Right lung (tissue), 10 donors: ENCODE measurements at places on chromosomes 7 and 10. TPM values are rescaled to one million over a fixed set of nuclear protein-coding genes. Genes with fewer than 3 reads are reported as not detected.

GRCh38 chr7:44978511-44979366, at the start of gene MYO1G:
Gene MYO1G (minus strand): TSS chr7:44979015. CDS start chr7:44978961, 54 bp downstream.
- DNase-seq = no peak

- no peak for DNase-seq
Observed at GRCh38 chr10:30828680-30829079, 199.1 kb upstream of the LYZL2 start.

DNA sequence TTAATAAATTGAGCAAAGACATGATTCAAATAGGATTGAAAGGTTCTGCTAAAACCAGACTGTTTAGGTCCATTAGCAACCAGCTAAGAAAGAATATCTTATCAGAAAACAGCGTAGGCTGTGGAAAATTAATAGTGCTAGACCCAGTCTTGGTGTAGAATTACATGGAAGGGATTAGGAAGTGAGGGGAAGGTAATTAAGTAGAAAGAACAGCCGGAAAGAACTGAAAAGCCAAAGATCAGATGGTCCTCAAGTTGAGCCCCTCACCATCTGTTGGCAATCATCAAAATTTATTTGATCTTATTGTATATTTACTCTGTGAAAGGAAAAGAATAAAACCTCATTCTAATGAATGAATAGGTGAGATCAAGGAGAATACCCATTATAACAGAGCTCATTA, 50.1 kb downstream of the COL1A2 start:
- no peak for DNase-seq

- DNase-seq = no peak
Observed at GRCh38 chr10:74081941-74082718, 68.5 kb downstream of the AP3M1 start.

PRSS2 gene
- polyA plus RNA-seq = not detected

SPDYE2 gene
- polyA plus RNA-seq = 6.1 TPM

GIMAP8 gene
- polyA plus RNA-seq = 28.7 TPM

UNCX gene
- polyA plus RNA-seq = not detected

HYAL4 gene
- polyA plus RNA-seq = 0.04 TPM

GRCh38 chr10:2145926-2146478, 408.7 kb upstream of the ADARB2 start:
- DNase-seq = no peak

NHLRC2 gene
- 25.5 TPM for polyA plus RNA-seq

DNA sequence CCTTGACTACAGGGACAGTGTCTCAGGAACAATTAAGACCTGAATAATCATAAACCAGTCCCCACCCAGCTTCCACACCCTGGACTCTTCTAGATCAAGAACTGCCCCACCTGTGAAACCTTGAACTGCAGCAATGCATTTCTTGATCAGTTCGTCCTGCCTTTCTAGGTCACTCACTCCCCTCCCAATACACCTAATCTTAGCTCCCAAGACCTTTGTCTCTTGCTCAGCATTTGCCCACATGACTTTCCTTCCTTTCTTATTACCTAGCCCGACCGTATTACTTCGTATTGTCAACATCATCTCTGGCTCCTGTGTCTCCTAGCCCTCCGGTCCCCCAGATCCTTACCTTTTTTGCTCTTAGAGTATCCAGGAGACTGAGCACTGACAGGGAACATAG, 5.5 kb upstream of the NAMPT start:
- no peak for DNase-seq

GRCh38 chr10:125135771-125136035, 24.7 kb downstream of the CTBP2 start:
- no peak for DNase-seq

DNA sequence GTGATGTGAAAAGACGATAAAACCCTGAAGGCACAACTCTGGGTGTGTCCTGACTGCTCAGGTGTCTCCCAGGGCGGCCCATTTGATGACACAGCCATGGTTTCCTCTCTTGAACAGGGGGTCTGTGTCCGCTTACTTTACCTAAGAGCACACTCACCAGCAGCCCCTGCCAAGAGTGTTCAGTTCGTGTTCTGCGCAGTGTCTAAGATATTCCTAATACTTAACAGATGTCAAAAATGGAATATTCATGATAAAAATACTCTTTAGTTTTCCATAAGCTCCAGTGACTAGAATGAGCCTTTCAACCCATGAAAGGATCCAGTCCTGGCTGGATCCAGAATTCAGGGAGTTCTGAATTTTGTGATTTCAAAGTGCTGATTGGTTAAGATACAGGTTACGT, 492.4 kb downstream of the TNS3 start:
- no peak for DNase-seq

GRCh38 chr10:97279121-97279815, 13.2 kb downstream of the ARHGAP19 start:
- no peak for DNase-seq

DNA sequence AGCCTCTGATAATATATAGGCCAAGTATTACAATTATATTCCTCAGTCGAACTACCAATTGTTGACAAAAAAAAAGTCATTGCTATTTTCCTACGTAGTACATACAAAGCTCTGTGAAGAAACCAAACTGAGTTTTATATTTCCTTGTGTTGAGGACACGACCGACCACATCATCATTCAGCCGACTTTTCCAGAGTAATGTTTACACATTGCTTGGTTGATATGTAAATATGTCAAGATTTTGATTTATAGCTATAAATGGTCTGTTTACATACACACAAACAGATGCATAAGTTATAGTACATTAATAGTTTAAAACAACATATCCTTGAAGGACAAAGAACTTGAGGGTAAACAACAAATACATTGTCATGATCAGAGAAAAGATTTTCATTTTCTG, 121.5 kb downstream of the CRPPA start:
- DNase-seq = peak; percentile 21

DNA sequence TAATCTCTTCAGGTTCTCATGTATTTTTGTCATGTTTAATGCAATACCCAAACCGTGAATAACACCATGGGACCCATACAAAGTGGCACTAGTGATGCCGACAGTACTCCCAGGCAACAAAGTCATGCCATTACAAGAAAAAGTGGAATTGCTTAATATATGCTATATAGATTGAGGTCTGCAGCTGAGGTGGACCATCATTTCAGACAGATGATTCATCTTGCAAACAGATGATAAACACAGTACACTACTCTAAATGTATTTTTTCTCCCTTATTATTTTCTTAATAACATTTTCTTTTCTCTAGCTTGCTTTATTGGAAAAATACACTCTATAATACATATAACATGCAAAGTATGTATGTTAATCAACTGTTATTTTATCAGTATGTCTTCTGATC, 14.6 kb upstream of the PCDH15 start:
- no peak for DNase-seq

- DNase-seq = no peak
Observed at GRCh38 chr10:121418126-121418777, 180.0 kb downstream of the FGFR2 start.

- peak; percentile 88 for DNase-seq
Observed at GRCh38 chr10:22086730-22087401, 83.3 kb upstream of the DNAJC1 start.

PKD2L1 gene
- 0.23 TPM for polyA plus RNA-seq

- DNase-seq = no peak
Observed at GRCh38 chr10:25867321-25867720, 66.7 kb upstream of the MYO3A start.

- no peak for DNase-seq
Observed at GRCh38 chr10:63522277-63522687, 1.1 kb downstream of the REEP3 start.

SPDYE16 gene
- polyA plus RNA-seq = 4.3 TPM

SFR1 gene
- 10.9 TPM for polyA plus RNA-seq

DNA sequence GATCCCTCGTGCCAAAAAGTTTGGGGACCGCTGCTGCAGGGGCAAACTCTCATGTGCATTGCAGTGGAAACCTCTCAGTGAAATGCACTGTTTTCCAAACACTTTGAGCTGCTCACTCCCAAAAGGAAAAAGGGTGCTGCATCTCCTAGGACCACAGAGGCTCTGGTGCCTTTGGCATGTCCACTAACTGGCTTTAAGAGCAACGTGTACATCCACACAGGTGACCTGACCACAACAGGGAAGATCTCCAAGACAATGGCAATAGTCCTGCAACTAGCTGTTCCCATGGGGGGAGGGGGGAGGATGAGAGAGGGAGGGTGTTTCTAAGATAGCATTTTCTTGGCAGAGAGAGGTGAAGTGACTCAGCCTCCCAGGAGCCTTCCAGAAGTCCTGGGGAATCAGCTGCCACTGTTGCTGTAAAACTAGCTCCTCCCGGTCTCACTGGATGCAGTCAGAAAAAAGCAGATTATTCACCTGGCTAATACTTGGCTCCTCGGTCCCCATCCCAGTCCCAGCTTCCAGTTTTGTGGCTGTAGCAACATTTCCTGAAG, 181.7 kb downstream of the HECW1 start:
- DNase-seq = no peak

- DNase-seq = no peak
Observed at GRCh38 chr10:92284112-92284704, 6.7 kb downstream of the CPEB3 start.

FRG2B gene
- not detected for polyA plus RNA-seq

SUN3 gene
- polyA plus RNA-seq = not detected

DNA sequence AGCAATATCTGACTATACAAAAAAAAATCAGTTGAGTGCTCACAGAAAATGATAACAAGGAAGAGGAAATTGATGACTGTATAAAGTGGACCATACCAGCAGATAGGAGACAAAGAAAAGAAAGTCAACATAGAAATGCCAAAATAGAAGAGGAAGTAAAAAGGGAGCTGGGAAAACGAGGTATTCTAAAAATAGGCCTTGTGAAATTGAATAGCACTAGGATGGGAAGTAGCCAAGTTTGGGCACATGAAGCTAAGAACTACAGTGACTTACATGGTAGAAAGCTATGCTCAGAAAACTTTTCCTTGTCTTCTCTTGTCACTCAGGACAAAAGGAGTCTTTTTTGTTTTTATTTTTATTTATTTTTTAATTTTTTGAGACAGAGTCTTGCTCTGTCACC, 76.2 kb upstream of the APBB1IP start:
- no peak for DNase-seq

DNA sequence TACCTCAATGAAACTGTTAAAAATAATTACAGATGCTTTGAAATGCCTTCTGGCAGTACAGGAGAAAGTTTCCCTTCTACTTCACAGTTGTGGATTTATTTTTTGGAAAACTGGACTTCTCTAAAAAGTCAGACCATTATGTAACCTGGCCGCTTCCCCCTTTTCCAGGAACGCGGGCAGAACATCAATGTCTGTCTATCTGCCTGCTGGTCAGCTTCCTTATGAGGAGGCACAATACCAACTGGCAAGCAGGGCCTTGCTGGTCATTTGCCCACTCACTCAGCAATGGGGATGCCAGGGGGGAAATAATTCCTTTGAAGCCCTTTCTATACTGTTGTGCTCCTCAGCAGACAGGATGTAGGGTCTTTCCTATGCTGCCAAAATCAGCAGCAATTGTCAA, 22.5 kb upstream of the ADRB1 start:
- no peak for DNase-seq

TDRD1 gene
- polyA plus RNA-seq = 0.19 TPM

GRB10 gene
- polyA plus RNA-seq = 37.3 TPM

PRKAG2 gene
- polyA plus RNA-seq = 14.3 TPM

BBIP1 gene
- 62.5 TPM for polyA plus RNA-seq

METTL2B gene
- polyA plus RNA-seq = 32.4 TPM

FOXP2 gene
- 67.7 TPM for polyA plus RNA-seq

TLX1 gene
- not detected for polyA plus RNA-seq
